ENCODE measurements at places on chromosomes 16 and 17.

DNA sequence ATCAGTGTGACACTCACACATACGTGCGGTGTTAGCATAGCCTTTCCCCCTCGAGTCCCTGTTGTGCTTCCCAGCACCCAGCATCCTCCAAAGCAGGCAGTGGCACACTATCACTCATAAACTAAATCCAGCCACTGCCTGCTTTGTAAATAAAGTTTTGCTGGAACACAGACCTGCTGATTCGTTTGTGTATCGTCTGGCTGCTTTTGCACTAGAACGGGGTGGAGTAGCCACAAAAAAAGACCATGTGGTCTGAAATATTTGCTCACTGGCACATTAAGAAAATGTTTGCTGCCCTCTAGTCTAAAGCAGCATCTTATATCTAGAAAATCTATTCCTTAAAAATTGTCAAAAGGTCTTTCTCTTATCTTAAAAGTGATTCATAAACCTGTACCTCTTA, 341.2 kb upstream of the ZFHX3 start:
- DNase-seq, result no peak

GRCh38 chr17:13770702-13771101, 169.0 kb upstream of the HS3ST3A1 start:
- DNase-seq, result no peak

DNA sequence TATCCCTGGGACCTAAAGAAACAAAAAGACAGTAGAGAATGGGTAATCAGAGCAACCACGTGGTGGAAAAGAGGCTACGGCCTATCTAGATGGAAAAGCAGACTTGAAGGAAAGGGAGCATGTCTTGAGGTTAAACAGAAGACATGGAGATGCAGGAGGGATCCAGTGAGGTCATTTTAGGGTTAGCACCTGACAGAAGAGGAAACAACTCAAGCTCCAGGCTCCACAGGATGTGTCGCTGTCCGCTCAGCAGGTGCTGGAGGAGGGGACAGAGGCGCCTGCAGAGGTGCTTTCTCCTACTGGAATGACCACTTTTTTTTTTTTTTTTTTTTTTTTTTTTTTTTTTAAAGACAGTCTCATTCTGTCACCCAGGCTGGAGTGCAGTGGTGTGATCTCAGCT, 47.5 kb upstream of the CLEC3A start:
- peak; percentile 33 for DNase-seq

DNA sequence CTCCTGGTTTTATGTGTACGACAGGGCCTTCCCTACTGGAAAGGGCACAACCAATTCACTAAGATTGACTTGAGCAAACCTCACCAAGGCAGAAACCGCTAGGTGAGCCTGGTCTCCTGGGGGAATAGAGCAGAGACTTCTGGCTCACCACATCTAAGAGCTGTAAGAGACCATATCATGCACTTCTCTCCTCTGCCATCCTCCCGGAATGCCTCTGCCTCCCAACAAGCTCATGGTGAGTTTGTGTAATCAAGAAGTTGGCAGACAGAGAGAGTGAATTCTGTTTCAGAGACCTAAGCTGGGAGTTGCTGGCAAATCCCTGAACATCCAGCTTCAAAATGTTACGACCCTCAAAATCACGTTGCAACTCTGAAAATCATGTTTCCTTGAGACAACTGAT, 154.8 kb downstream of the SLC39A11 start:
- no peak for DNase-seq

- DNase-seq, result no peak
Measured at GRCh38 chr17:48611681-48612455, 1.1 kb upstream of the HOXB7 start.

GRCh38 chr16:87647431-87648185, 45.3 kb downstream of the JPH3 start:
- DNase-seq, result no peak
